ENCODE measurements at places on chromosomes 12 and 14.

DNA sequence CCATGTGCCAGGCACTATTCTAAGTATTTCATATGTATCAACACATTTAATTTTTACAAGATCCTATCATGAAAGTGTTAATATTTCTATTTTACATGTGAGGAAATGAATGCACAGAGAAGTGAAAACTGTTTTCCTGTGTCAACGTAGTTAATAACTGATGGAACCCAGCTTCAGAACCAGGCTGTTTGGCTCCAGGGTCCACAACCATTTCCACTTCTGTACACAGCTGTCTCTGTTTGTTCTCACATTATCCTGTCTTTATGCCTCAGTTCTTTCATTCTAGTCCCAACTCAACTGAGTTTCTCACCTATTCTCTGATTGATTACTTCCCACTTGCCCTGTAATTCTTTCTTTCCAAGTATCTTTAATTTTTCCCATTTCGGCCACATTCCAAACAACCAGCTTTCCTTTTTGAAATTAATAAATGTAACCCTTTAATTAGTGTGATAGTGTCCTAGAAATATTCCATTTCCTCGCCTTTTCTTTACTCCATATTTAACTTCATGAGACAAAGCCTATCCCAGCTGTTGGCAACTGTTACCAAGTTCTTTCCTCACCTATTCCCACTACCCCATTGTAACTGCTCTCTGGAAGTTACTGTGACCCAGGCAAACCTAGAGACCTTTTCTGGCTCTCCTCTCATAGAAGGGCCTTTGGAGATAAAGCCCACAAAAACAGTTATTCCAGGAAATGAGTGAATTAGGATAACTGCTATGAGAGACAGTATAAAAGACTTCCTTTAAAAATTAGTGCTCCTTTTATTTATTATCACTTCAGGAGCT, 218.7 kb downstream of the RASSF9 start:
- no peak for DNase-seq

DNA sequence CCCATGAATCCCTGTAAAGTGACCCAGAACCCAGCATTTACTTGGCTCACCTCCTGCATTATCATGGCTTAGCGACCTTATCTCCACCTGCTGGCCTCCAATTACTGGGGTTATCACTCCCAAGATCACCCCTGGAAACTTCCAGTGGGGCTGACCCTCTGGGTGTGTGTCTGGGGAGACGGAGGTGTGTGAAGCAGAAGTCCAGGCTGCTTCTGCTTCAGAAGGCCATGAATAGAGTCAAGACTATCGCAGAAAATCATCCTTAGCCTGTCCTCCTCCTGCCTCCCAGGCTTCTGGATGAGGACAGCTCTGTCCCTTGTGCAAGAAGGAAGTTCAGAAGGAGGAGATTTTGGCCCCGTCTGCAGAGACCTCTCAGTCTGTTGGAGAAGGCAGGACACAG, 408 bp upstream of the KRT72 start:
- no peak for DNase-seq

GRCh38 chr12:26466726-26467125, 271.4 kb downstream of the SSPN start:
- DNase-seq = no peak

DNA sequence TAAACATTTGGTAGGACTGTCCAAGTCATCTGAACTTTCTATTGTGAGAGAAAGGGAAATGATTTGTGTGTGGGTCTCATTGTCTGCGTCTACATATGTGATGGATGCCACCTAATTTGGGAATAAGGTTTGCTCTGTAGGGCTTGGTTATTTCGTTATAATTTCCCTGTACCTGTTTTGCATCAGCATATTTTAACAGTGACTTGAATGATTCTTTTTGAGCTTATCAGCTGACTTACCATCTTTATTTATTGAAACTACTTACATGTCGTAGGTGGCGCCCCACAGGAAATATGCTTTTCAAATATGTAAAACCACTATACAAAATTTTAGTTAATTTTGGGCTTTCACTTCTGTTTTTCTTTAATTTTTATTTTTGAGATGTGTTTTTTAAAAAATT, 56.5 kb upstream of the BCAT1 start:
- no peak for DNase-seq

DNA sequence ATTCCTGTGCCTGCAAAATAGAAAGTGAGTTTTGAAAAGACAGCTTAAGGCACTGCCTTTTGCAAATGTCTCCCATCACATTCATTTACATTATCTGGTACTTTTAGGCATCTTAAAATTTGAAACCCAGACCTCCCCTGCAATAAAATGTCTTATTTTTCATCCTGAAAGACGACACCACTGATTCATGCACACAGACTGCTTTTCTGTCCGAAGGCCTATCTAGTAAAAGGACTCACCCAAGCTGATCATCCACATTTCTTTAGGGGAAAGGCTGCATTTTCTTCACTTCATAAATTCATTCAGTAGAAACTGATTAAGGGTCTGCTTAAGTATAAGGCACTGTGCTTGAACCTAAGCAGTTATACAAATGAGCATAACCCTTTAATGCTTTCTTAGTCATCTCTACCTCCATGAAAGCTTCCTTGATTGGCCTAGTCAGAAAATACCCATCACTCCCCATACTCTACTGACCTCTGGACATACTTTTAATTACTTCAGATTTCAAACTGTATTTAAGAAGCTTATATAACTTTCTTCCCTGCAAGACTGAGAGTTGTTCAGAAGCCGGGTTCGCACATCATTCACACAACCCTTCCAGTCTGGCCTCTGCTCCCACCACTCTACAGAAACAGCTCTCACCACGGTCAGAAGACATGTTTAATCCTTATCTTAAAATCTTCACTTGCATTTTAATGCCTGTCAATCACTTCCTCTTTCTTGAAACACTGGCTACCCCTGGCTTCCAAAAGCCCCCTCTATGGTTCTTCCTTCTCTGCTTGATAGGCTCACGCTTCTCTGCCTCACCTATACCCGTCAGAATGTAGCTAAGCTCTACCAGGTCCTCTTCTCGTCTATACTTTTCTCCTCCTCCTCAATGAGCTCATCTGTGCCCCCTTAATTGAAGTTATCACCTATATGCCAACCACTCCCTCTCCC, 288.6 kb downstream of the MED13L start:
- no peak for DNase-seq

- no peak for DNase-seq
These were observed 186.2 kb downstream of the DUSP6 start for GRCh38 chr12:89166121-89166520.

DNA sequence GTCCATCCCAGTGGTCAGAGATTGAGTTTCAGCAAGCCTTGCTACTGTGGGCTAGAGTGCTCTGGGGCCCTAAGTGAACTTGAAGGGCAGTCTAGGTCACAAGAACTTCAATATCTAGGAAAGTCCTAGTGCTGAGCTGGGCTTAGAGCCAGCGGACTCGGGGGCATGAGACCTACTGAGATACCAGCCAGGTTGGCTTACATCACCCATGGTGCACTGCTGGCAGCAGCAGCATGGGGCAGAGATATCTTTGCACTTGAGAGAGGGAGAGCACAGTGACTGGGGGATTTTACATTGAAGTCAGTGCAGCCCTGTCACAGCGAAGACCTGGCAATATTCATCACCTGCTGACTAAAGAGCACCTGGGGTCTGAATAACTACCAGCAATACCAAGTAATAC, 158.3 kb upstream of the PRKD1 start:
- no peak for DNase-seq

DNA sequence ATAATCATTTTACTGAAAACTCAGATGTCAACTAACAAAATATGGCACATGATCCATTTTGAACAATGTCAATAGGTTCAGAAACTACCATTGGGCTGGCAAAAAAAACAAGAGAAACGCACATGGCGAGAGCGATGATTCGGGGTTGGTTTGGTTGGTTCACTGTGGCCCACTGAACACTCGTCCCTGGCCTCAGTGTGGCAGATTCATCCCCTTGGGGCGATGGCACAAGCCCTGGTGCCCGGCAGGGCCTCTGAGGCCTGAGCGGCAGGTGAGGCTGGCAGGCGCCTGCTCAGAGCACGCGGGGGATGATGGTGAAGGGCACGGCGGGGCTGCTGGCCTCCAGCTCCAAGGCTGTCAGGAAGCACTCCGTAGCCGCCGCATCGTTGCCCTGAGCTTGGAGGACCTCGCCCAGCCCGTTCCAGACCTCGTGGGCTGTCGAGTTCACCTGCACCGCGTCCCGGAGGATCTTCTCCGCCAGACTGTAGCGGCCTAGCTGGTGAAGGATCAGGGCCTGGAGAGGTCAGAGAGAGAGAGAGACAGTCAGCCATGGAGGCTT, 144.3 kb downstream of the CALM1 start:
- no peak for DNase-seq

GRCh38 chr12:111519083-111519482, 80.0 kb downstream of the ATXN2 start:
- DNase-seq = no peak

GRCh38 chr12:91191513-91192111, 9.0 kb upstream of the DCN start:
- no peak for DNase-seq
